Activated CD8-positive, alpha-beta memory T cell treated with anti-CD3 and anti-CD28 coated beads for 48 hours (primary cell): ENCODE measurements at places on chromosomes 1 and 21.

- no peak for DNase-seq
These were observed 54.1 kb upstream of the MUTYH start for GRCh38 chr1:45394342-45394741.

- DNase-seq, result no peak
These were observed 327.0 kb upstream of the DUSP10 start for GRCh38 chr1:222068937-222069336.

- DNase-seq, result no peak
These were observed 17.0 kb downstream of the CLIC4 start for GRCh38 chr1:24762133-24762676.

- no peak for DNase-seq
These were observed 23.3 kb downstream of the EPHA10 start for GRCh38 chr1:37741662-37742061.

DNA sequence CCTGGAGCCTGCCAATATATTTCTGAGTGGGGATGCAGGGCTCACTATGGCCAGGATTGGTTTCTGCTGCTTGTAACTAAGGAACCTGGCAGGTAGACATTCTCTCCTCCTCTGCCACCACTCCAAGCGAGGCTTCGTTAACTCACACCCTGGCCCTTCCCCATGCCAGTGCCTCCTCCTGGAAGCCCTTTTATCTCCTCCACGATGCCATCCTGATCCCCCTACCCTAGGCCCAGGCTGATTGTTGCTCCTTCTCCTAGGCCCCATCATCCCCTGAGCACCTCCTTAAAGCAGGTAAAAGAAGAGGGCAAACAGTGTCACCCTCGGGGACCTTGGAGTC is 118.5 kb downstream of the DMRTB1 start:
- no peak for DNase-seq

DNA sequence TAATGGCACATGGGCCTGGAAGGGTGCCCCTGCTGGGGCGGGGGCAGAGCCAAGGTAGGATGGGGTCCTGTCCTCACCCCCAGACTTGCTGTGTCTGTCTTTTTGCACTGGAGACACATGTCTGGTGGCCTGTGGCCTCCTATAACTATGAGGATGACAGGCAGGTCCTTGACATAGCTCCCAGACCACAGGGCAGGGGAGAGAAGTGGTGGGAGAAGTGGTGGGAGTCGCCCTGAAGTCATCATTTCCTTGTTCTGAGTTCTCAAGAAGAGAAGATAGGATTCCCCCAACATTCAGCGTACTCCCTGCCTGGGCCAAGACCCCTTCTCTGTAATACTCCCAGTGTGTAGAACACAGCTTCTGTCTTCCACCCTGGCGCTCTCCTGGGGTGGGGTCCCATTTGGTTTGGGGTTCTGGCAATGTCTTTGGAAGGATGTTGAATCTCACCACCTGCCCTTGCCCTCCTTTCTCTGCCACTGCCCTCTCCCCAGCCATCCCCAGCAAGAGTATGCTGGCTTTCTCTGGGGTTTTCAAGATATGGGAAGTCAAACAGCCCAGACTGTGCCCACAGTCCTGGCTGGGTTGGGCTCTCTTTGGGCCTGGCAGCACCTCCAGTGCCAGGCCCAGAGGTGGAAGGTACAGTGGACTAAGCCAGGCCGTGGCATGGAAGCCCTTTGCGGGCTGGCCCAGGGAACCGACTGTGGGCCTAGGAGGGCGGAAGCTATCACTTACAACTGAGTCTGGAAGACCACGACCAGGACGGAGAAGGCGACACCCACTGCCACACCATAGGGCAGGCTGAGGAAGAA is 19.4 kb downstream of the SLC26A9 start:
- no peak for DNase-seq

DNA sequence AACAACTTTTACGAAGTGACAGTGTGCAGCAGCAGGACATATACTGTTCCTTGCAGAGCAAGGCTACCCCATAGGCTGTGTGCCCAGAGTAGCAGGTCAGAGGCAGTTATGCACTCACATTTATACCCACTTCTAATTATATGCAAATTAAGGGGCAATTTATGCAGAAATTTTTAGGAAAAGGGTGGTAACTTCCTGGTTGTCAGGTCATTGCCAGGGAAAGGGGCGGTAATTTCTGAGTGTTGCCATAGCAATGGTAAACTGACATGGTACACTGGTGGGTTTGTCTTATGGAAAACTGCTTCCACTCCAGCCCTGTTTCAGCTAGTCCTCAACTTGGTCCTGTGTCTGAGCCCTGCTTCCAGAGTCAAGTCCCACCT is 12.0 kb upstream of the SLAMF1 start:
- no peak for DNase-seq

DNA sequence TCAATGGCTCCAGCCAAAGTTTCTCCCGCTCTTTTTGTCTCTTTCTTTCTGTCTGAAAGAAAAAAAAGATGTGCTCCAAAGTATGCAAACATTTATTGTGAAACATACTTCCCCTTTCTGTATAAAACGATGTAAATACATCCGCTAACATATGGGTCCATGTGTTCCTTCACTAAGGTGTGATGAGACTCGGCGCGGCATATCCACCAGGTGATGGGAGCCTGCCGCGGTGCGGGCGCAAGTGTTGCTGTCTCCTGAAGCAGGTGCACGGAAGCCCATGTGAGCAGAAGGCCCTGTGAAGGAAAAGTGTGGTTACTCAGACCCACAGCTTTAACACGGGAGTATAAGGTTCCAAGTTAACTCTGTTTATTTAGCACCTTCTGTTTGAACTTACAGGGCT is 466.6 kb upstream of the C1orf87 start:
- DNase-seq, result no peak

- no peak for DNase-seq
These were observed at the start of gene PAPPA2 for GRCh38 chr1:176462674-176463378. PAPPA2 (plus strand) TSS chr1:176463175; CDS start chr1:176556323, 93,148 bp downstream.

DNA sequence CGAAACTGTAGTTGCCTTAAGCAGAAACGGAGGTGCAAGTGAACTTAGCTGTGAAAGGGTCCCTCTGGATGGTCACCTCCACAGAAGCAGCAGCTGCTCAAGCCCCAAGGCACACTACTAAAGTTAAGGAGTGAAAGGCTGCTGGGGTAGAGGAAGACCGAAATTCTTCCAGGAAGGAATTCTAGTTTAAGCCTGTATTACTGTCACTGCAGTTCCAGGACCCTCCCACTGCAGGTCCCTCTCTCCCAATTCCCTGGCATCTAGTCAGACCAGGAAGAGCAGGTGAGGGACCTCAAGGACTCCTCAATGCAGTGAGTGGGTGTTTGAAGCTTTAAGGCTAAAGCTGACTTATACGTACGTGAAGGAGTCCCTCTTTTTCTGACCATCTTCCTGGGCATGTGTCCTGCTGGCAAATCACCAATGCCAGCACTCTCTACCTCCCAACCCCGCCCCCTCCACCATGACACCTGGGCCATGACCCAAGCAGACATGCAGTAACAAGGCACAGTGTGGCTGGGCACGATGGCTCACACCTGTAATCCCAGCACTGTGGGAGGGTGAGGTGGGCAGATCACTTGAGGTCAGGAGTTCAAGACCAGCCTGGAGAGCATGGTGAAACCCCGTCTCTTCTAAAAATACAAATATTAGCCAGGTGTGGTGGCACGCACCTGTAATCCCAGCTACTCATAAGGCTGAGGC is 57.2 kb downstream of the TGFBR3 start:
- no peak for DNase-seq

DNA sequence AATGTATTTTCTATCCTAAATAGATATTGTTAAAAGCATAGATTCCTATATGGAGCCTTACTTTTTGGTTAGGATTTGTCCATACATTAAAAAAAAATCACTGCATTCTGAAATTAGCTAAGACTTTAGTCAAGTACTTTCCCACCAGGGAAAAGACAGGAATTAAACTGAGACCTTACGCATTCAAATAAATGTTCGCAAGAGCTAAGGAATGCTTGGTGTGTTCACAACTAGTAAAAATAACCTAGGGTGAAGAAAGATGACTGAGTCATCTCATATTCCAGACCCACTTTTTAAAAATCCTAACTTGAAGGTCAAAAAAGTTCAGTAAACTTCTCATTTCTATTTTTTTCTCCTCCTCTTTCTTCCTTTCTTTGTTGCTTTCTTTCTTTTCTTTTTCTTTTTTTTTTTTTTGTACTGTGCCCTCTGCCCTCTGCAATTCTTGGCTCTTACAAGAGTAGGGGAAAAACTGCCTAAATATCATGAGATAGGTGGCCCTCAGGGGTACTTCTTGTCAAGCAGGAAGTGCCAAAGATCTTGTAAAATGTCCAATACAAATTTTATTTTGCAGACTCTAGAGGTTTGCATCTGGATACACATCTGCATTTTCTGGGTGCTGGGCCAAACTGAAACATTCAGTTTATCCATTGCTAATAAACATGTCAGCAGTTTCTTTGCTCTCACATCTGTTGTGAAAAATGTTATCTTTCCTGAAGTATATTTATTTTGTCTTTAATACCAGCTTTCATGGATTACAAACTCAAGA is 121.4 kb upstream of the GORAB start:
- no peak for DNase-seq

- no peak for DNase-seq
These were observed 2.2 kb downstream of the LAD1 start for GRCh38 chr1:201396861-201397464.
